ENCODE measurements at places on chromosomes 12 and 14.

DNA sequence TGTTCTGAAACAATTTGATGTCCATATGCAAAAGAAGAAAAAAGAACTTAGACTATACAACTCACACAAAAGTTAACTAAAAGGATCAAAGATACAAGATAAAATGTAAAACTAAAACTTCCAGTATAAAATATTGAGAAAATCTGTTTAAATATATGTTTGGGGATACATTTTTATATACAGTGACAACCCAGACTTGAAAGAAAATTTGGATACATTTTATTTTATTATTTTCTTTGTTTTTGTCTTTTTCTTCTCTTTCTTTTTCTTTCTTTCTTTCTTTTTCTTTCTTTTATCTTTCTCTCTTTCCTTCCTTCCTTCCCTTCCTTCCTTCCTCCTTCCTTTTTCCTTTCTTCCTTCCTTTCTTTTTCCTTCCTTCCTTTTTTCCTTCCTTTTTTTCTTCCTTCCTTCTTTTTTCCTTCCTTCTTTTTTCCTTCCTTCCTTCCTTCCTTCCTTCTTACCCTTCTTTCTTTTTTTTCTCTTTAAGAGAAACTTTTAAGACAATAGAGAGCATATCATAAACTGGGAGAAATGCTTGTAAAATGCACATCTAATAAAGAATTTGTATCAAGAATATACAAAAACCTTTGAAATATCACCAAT, 954.5 kb upstream of the LRFN5 start:
- no peak for DNase-seq

- no peak for DNase-seq
Measured at GRCh38 chr14:72523424-72524294, 370.2 kb downstream of the DPF3 start.

DNA sequence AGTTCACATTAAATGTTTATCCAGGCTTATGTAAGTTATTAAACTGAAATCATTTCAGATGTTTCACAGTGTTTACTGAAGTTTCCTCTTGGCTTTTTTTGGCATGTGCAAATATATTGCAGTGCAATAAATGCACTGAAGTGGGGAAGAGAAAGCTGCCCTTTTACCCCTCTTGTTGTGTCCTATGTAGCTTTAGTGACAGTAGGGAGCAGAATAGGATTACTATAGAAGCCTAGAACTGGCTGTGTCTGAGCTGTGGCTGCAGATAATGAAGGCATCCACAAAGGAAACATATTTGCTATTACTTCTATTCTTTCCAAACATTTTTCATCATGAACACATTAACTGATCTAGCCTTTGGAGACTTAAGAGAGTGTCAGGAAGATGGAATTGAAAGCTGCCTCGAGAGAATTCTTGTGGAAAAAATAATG, 24.1 kb upstream of the CNTN1 start:
- DNase-seq = no peak

GRCh38 chr12:1852076-1852475, 31.7 kb downstream of the LRTM2 start:
- no peak for DNase-seq

- no peak for DNase-seq
Measured at GRCh38 chr12:87491089-87491488, 538.1 kb downstream of the C12orf50 start.

DNA sequence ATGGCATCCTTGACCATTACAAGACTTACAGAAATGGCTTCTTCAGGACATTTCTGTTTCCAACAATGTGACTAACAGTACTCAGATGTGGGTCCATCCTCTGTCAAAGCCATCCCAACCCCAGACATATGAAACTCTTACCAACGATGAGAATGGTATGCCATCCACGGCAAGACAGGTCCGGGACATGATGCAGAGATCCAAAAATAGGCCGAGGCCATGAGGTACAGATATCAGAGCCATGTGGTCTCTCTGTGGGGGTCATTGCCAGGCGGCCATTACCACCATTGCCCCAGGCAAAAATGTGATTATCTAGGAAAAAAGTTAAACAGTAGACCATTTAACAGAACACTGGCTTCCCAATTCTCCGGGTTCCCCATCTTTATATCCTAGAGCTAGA, 27.5 kb downstream of the ZC2HC1C start:
- no peak for DNase-seq

- DNase-seq = no peak
Measured at GRCh38 chr12:52224151-52224550, 8.9 kb upstream of the KRT7 start.

- DNase-seq = peak; percentile 48
Measured at GRCh38 chr14:101665478-101666078, 95.9 kb upstream of the PPP2R5C start.

DNA sequence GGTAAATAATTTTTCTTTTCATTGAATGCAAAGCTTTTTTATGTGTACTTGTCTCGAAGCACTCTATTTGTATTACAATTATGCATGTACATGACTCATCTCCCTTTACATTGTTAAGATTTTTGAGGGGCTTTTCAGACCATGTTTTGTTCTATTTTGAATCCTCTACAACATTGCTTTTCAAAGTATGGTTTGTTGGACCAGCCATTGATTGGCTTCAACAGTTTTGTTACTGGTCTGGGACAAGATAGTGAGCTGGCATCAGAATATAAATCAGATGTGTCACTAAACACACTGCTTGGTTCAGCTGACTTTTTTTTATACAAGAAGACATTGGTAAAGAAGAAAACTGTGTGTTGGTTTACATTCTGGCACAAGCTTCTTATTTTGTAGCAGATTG, 122.3 kb downstream of the MON2 start:
- DNase-seq = no peak

- DNase-seq = no peak
Measured at GRCh38 chr12:64824500-64825142, at the start of gene TBC1D30. Gene TBC1D30 (plus strand): TSS chr12:64824647. CDS start chr12:64824880, 233 bp downstream.

DNA sequence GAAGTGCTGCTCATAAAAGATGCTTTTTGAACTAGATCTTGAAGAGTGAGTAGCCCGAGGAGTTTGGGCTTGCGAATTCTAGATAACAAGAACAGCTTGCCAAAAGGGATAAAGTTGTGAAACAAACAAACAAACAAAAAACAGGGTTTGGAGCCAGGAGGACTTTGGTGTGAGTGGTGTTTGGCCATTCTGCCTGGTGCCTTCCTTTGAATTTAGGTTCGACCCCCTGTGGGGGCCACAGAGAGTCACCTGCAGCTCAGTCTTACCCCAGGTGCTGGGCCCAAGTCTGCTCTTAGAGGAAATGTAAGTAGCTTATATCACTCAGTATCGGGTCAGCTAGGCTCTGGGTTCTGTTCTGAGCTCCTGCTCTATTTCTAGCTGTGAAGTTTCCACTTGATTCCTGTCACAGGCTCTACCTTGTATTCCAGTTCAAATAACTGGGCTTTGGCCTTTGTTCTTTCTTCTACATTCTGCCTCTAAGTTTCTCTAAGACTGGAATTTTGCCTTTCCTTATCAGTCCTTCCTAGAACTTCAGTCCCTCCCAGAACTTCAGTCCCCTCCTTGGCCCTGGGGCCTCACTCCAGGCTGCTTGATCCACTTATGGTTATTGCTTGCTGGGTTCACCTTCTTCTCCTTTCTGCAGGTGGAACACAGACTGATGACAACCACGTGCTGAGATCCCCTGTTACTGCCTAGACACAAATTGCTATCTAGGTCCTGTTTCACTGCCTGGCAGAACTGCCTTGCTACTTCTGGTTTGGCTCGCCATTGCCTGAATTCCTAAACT, 20.5 kb upstream of the DUSP6 start:
- DNase-seq = no peak

DNA sequence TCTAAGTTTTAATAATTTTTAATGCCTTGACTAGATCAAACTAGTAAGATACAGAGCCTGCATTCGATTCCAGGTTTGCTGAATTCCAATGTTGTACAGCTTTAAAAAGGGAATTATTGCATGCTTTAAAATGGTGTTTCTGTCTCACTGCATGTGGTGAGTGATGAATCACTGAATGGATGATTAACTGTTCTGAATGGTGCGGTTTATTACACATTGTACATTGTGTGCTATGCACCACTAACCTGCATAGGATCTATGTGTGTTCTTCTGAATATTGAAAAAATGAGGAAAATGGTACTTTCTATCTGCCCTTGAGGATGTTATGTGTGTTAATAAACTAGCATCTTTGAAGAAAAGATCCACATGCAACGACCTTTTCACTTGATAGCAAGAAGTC, 231.7 kb downstream of the NRXN3 start:
- no peak for DNase-seq

DNA sequence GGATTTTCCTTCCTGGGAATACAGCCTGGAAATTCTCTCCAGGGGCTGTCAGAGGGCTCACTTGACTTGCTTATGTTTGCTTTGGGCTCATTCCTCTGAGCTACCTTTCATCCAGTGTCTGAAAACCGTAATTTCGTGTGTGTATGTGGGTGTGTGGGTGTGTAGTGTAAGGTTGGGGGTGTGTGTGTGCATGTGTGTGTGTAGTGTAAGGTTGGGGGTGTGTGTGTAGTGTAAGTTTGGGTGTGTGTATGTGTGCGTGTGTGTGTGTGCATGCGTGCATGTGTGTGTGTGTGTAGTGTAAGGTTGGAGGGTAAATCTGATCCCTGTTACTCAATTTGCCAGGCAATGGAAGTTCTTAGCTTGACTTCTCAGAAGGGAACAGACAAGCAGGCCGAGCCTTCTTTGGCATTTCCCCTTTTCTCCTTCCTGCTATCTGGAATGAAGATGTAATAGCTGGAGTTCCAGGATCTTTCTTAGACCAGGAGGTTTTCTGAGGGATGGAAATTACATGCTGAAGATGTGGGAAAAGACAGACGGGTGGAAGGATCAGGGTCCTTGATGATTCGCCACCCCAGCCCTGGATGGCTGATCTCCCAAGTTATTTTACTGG, 15.5 kb upstream of the BEGAIN start:
- DNase-seq = no peak

DNA sequence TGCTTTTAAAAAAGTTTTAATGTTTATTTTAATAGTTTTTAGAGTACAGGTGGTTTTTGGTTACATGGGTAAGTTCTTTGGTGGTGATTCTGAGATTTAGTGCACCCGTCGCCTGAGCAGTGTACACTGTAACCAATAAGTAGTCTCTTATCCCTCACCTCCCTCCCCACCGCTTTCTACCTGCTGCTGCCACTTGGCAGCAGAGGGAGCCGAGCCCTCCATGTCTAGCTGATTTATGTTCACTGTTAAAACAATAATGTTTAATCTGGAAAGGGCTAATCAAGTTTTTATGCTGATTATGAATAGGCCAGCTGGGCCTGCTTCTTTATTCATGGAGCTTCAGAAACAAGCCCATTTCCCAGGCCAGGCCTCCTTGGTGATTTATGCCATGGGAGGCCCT, 73.1 kb downstream of the ADCK1 start:
- no peak for DNase-seq

- no peak for DNase-seq
Measured at GRCh38 chr12:120739821-120740613, 14.4 kb downstream of the ACADS start.

GRCh38 chr14:28758253-28758884, 8.2 kb upstream of the FOXG1 start:
- no peak for DNase-seq

DNA sequence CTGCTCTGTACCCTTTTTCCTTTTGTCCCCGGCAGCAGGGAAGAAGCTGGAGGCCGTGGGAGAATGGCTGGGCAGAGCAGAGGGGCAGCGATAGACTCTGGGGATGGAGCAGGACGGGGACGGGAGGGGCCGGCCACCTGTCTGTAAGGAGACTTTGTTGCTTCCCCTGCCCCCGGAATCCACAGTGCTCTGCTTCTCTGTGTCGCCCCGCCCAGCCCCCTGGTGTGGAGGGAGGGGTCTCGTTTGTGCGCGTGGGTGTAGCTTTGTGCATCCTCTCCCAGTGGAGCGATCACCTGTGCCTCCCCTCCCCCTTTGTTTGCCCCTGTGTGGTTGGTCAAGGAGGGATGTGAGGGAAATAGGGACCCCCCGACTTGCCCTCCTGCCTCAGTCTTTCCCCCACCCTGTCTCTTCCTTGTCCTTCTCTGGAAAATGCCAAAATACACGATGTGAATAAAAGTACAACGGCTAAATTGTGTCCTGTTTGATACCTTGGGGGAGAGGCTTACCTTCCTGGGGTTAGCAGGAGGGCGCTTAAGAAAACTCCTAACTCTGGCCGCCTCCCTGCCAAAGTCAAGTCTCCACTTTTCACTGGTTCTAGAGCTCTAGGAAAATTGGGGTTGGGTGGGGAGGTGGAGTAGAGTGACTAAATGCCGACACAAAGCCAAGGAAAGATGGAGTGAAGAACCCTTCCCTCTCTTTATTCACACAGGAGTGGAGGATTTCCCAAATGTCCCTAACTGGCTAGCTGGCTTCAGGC, 990 bp upstream of the TPI1 start:
- DNase-seq = no peak

GRCh38 chr12:65630555-65630954, 193.7 kb upstream of the HMGA2 start:
- no peak for DNase-seq

DNA sequence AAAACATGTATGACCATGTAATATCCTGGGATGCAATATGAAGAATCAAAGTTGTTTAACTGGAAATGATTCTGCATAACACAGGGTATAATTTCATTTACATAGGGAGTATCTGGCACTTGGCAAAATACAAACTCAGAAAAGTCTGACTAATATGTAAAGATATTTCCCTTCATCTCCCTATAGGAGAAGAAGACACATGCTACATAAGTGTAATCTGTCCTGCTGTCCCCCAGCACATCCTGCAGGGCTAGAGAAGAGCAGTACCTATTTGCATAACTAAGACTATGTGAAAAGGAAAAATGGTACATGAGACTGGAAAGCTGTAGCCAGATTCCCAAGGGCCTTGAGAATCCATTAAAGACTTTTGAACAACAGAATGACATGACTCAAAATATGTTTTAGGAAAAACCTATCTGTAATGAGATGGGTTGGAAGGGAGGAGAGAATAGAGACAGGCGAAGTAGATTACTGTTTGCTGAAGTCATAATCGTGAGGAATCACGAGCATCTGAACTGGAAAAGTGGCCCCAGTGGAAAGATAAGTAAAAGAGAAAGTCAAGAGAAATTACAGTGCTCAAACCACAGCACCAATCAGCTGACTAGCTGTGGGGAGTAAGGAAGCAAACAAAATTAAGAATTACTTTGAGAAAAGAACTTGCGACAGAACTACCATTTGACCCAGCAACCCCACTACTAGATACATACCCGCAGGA, 155.1 kb upstream of the HMGA2 start:
- DNase-seq = no peak

- DNase-seq = peak; percentile 81
Measured at GRCh38 chr14:102694530-102695166, 82.6 kb upstream of the TRAF3 start.

DNA sequence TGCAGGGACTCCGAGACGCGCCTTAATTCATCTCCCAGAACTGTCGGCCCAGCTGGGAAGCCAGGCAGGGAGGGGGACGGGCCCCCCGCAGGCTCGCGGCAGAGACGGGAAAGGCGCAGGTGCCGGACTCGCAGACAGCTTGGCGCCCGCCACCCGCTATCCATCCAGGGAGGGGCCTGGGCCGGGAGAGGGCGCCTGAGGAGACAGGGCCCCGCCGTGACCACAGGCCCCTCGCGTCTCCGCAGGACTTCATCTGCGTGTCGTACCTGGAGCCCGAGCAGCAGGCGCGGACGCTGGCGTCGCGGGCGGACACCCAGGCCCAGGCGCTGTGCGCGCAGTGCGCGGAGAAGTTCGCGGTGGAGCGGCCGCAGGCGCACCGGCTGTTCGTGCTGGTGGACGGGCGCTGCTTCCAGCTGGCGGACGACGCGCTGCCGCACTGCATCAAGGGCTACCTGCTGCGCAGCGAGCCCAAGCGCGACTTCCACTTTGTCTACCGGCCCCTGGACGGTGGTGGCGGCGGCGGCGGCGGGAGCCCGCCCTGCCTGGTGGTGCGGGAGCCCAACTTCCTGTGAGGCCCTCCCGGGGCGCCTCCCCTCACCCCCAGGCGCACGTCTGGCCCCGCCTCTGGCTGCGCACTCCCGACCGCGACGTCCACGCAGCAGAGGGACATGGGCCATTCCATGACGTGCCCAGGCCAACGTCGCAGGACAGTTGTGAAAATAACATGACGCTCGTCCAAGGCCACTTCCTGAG, 60.6 kb downstream of the LGMN start:
- DNase-seq = no peak

Measured in CD4-positive, alpha-beta T cell (primary cell).